NCI-H1436 (cell line): ENCODE measurements at places on chromosomes 7 and 10.

- no peak for DNase-seq
These were observed 194.6 kb downstream of the MLLT10 start for GRCh38 chr10:21728618-21729017.

GRCh38 chr7:131967216-131967730, 410.8 kb upstream of the PODXL start:
- DNase-seq, result no peak

DNA sequence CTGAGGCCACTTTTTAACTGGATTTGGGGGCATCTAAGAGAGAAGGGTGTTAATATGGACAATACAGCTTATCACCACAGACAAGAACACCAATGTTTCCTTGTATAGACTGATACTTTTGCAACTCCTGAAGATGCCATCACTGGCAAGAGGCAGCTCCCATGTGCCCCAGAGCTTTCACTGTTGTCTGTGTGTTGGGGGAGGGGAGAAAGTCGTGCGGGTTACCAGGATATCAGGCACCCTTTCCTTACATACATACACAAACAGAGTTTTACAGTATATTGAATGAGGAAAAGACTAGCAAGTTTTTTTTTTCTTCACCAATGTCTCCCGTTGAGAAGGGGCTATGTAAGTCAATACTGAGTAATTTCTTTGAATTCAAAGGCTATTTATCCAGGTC, 4.1 kb upstream of the DLX6 start:
- no peak for DNase-seq

DNA sequence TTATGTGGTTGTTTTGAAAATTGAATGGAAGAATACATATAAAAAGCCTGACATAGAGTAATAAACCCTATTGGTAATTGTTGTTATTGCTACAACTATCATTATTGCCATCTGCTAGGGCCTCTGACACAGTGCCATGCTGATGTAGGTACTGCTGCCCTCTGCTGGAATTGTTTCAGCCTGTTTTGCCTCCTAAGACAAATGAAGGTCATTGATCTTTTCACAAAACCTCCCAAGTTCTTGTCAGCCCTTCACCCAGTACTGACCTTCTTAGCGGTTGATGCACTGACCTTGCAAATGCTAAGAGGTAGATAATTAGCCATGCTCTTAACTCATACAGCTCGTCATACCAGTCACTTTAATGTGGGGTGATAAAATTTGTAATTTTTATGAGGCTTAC, 975.2 kb downstream of the SORCS1 start:
- DNase-seq, result no peak

GRCh38 chr10:24606021-24606420, 117.7 kb downstream of the ARHGAP21 start:
- no peak for DNase-seq

DNA sequence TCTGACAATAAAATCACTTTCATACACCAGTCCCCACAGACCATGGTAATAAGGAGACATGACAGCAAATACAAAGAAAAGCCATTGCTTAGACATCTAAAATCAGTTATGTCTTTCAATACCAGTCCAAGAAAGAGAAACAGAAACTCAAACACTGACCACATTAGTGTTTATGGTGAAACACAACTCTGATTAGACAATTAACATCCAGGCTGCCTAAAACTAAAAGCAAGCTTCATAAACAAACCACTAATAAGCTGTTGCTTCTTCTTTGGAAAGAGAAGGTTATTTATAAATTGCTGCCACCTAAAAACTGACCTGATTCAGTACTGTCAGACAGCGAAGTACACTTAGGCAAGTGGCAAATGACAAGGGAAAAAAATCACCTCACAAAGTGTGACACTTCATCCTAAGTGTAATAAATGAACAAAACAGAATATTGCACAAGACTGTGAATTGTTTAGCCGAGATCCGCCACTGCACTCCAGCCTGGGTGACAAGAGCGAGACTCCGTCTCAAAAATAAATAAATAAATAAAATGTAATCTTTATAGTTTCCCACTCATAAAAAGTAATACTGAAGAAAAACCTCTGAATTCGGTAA, 277.4 kb downstream of the PARD3 start:
- no peak for DNase-seq

GRCh38 chr7:148589640-148590039, 926 bp upstream of the C7orf33 start:
- no peak for DNase-seq

GRCh38 chr10:107611115-107611514, 446.6 kb upstream of the SORCS1 start:
- DNase-seq, result no peak

GRCh38 chr7:132270517-132270916, 305.8 kb downstream of the PLXNA4 start:
- DNase-seq, result no peak

- DNase-seq, result no peak
These were observed 49.1 kb upstream of the FXYD4 start for GRCh38 chr10:43322331-43322730.

- no peak for DNase-seq
These were observed 266.5 kb downstream of the GPR158 start for GRCh38 chr10:25441270-25441669.

DNA sequence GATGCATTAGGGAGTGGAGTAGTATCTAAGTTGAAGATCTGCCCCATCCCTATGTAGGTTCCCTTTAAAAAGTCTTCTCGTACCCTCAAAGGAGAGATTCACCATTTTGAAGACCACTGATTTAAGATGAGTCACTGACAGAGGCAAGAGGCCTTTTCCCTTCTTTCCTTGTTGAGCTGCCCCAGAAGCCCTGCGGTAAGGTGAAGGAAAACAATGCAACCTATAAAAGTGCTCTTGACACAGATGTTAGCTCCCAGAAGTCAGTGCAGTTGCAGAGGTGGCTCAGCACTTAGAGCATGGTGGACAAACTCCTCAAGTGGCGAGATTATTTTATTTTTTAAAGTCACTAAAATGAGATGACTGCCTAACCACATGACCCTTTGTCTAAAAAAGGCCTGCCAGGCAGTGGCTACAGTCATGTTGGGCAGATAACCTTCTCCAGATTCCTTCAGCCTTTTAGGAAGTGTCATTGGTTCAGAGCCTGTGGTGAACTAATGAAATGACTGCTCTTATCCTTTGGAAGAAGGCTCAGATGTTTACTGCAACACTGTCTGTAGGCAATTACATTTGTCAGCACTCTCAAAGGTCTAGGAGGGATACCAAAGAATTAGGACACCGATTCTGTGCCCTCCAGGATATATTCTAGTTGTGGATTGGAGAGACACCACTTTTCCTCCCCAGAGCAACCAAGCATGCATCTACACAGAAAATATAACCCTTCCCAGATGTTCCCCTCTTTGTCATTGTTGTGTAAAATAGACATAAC, 88.7 kb downstream of the ARID5B start:
- DNase-seq, result no peak

DNA sequence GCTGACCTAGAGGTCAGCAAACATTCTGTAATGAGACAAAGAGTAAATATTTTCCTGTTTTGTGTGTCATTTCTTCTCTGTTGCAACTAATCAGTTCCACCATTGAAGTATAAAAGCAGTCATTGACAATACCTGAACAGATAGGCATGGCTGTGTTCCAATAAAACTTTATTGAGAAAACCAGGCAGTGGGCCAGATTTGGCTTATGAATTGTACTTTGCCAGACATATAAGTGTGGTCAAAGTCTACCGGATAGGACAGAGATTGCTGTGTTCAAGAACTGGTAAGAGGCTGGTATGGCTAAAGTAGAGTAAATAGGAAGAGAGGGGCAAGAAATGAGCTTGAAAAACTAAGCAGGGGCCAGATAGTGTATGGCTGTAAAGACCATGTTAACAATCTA, 38.3 kb upstream of the TAC1 start:
- DNase-seq, result no peak

DNA sequence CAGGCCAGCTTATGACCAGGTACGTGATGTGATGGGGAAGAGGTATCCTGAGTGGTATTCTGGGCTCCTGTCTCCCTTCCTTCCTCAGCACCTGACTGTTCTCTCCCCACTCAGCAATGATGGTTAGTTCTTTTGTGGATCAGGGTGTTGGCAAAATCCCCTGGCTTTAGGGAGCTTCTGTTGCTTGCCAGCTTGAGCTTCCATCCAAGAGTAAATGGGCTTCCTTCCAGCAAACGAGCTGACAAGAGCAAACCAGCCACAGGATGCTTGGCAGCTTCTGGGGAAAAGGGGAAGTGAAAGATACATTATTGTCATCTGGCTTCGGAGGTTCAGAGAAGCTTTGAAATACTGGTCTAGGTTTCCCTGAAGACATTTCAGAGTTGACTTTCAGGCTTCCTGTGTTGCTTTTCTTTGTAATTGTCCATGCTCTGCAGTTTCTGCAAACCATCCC, 5.2 kb downstream of the DUSP5 start:
- no peak for DNase-seq

DNA sequence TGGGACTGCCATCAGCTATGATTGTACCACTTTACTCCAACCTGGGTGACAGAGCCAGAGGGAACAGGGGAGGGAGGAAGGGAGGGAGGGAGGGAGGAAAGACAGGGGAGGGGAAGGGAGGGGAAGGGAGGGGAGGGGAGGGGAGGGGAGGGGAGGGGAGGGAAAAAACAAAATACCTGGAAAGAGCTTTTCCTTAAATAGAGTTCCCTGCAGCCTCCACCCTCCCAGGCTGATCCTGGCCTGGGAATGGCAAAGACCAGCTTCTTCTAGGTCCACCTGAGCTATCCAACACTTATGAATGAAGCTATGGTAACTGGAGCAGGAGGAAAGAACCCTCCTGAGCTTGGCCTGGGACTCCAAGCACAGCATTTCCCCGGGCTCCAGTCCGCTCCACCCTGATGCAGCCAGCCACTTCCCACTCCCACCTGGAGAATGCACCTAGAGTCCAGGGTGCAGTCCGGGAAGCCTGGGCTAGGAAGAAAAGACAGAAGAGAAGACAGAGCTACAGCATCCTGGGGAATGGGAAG, 66.1 kb downstream of the GRID1 start:
- DNase-seq, result no peak

DNA sequence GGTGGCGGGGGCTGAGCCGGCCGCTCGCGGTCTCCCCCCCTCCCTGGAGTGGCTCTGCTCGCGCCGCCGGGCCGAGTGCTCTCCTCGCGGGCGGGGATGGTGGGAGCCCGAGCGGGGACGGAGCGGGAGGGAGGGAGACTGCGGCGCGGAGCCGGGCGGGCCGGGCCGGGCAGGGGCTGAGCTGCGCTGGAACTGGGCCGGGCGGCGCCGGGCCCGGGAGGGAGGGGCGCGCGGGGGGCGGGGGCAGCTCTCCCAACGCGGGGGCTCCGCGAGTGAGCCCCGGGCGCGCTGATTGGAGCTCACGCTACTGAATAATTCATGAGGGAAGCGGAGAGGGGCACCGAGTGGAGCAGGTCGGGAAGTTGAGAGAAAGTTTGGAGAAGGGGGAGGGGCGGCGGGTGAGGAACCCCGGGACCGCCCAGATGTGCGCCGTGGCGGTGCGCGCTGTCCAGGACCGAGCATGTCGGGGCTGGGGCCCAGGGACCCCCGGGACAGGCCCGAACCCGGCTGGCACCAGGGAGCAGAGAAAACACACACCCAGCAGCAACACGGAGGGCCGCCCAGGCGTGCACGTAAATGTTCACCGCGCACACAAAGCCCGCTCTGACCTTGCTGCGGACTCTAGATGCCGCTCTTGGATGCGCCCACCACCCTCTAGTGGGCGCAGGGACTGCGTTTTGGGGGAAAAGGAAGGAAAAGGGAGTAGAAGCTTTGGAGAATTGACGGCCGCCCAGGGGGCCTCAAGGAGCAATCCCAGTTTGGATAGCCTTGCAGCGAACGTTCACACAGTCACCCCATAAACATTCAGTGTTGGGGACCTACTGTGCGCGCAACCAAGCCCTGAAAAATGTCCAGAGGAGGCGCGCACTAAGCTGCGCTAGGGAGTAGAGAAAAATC, at the start of gene EPHB4:
TSS of gene EPHB4 (minus strand) at position 194 of the 897 bp plus-strand sequence. CDS start 493 bp downstream, outside the sequence.
- no peak for DNase-seq

DNA sequence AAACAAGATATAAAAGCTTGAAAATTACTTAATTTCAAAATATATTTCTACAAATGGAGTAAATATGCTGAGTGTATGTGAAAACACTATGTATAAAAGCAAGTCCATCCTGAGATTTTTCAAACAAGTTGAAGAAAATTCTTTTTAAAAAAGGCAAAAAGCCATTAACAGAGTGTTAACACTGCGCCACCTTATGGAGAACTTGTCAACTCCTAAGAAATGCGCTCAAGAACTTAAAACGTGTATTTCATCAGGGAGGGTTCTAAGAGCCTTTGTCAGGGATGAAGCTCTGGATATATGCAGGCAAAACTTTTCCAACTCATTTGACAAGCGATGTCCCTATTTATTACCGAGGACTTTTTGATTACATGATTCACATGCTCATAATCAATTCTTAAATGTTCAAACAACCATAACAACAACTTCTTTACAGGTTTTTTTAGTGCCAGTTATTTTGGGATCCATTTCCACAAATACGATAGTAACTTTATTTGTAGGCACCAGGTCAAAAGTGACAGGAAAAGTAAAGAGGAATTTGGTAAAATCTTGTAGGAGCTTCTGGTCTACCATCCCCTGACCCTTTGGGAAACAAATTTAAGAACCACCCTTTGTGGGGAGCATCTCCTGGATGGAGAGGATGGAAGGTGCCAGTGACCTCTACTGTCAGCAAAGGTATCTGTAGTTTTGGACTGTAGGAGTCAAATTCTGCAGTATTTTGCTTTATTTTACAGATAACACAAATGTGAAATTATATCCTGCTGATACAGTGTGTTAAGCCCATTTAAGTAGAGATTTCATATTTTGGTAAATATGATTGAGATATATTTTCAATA, 23.2 kb downstream of the CALCR start:
- DNase-seq, result no peak

DNA sequence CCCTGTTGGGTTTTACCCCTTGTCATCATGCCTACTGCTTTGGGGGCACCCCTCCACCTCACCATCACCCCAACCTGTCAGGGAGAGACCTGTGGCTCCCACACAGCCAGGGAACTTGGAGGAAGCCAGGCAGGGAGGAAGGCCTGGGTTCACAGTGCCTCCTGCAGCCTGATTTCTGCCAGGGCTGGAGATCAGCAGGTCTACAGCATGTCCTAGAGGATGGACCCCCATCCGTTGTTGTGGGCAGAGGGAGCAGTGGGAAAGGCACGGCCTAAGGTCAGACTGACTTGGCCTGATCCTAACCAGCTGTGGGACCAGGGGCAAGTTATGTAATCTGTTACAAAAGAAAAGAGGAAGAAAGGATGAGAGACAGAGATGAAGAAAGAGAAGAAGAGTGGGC, 28.2 kb downstream of the ZCCHC24 start:
- no peak for DNase-seq

DNA sequence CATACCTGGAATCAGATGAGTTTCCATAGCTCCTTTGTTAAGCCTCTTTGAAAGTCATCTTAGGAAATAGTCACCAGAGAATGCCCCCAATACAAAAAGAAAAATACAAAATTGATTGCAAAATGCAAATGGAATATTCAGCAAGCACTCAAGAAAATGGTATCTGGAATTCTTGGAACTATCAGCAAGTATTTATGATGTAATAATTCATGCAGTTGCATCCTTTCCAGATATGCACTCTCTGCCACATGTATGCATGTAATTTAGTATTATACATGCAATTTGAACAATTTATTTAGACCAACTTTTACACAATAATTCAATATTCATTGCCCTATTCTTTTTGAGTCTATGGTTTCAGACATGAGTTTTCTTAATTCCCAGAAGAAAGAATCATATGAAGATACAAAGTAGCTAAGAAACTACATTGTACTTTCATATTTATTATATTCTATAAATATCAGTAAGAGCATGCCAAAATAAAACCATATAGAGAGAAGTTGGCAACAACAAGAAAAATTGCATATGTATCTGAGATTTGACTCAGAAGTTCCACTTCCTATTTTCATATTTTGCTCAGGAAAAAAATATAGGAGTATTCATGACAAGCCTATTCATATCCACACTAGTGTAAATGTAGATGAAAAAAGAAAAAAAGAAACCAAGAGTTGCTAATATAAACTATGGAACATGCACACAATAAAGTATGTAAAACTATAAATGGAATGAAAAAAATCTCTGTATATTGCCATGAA, 338.5 kb downstream of the SEMA3D start:
- DNase-seq, result no peak
